Activated CD8-positive, alpha-beta T cell treated with anti-CD3 and anti-CD28 coated beads for 36 hours (primary cell): ENCODE measurements at places on chromosomes 3 and 15. TPM values are rescaled to one million over a fixed set of nuclear protein-coding genes. Genes with fewer than 3 reads are reported as not detected.

A4GNT gene
- not detected for total RNA-seq

CRABP1 gene
- total RNA-seq, result 0.36 TPM

RPUSD3 gene
- total RNA-seq, result 83.5 TPM

GJD2 gene
- not detected for total RNA-seq

CGNL1 gene
- total RNA-seq, result not detected

GRK7 gene
- 0.09 TPM for total RNA-seq

RYK gene
- 21.9 TPM for total RNA-seq

FBXL22 gene
- 0.34 TPM for total RNA-seq

CCR3 gene
- not detected for total RNA-seq

LRRIQ4 gene
- 0.18 TPM for total RNA-seq

DNAJB11 gene
- total RNA-seq, result 30.0 TPM

CPOX gene
- total RNA-seq, result 45.3 TPM

SETD2 gene
- total RNA-seq, result 36.1 TPM

GPD1L gene
- 10.2 TPM for total RNA-seq

BNC1 gene
- not detected for total RNA-seq

ZMYND10 gene
- total RNA-seq, result 2.6 TPM

C3orf70 gene
- 0.04 TPM for total RNA-seq
